ENCODE measurements at places on chromosomes 2 and 18.

DNA sequence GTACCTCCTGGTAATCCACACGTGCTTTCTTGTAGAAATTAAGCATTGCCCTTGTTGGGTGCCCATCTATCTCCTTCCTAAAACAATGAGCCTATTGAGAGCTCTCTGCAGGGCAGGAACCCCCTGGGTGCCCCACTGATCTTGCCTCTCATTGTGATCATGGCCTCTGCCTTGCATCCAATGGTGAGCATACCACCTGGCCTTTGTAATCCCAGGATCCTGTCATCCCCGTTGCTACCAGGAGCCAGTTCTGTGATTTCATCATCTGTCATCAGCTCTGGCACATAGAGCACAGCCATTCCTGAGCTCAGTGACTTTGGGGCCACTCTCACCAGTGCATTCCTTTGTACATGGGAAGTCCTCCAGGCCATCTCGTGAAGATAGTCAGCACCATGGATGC lies 381.0 kb upstream of the ID2 start:
- DNase-seq: no peak

- DNase-seq: no peak
Observed at GRCh38 chr18:4986066-4986465, 211.0 kb downstream of the AKAIN1 start.

- DNase-seq: no peak
Observed at GRCh38 chr2:222797871-222798270, 63.0 kb upstream of the ACSL3 start.

DNA sequence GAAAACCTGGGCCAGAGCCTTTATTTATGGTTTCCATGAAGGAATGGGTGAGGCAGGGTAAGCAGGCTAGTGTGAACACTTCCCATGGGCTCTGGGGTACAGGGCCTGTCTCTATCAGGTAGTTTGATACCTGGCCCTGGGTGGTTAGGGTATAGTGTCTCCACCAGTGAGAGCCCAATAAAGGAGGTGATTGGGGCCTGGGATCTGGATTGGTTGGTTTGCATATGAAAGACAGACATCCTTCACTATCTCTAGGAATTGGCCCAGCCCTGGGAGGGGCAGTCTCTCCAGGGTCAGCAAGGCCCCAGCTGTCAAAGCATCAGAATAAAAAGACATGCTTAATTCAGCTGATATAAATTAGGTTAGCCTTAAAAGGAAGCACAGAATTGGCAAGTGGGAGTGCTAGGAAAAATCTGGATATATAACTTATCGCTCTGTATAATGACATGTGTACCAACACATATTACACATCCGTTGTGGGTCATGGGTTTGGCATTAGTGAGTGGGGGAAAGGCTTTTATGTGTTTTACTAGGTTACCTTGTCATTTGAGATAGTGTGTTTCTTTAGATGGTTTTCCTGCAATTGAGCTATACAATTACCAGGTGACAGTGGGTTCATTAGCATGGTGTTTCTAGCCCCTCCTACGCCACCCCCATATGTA lies 18.5 kb upstream of the TMEM178A start:
- no peak for DNase-seq

GRCh38 chr2:64223055-64223454 lies 78.8 kb upstream of the PELI1 start:
- DNase-seq: no peak

DNA sequence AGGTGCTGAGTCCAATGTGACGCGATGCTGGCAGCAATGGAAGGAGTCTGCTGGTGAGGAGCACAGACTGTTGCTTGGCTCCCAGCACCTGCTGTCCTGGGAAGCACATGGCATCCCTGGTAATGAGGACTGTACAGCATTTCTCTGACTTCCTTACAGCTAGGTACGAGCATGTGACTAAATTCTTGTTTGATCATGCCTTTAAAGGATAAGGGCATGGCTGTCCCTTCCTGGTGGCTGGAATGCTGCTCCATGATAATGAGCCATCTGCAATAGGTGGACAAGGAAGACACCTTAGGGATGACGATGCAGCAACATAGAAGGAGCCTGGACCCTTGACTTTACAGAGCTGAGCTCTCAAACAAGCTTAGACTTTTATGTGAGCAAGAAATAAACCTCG lies 278.0 kb upstream of the SPRED2 start:
- no peak for DNase-seq

DNA sequence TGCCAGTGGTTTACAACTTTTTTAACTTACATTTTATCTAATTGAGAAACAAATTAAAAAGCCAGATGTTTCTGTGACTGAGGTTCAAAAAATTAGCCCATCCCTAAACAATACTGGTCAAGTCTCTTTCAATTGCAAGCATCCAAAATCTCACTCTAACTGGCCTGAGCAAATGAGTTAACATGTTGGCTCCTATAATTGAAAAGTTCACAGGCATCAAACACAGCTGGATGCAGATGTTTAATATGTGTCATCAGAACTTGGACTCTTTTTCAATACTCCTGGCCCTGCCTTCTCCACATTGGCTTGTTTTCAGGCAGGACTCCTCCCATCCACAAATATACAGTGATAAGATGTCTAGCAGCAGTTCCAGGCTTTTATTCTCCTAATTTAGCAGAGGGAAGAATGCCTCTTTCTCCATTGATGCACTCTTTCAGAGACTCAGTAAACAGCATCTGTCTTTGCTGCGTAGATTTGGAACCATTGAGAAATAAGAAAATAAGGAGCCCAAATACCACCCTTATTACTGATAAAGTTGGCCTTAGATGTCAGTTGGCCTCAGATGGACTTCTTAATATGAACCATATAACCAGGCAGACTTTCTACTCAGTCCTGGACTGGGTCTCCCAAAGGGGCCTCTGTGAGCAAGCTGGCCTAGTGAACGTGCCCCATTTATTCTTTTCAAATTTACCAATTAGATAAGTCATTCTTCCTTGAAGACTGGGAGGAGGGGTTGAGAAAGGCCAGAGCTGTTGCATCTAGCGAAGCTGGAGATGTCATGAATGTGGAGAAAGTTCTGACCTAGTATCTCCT lies 30.4 kb upstream of the FN1 start:
- no peak for DNase-seq

GRCh38 chr2:145757503-145758246 lies 1237.8 kb upstream of the ZEB2 start:
- DNase-seq: no peak

DNA sequence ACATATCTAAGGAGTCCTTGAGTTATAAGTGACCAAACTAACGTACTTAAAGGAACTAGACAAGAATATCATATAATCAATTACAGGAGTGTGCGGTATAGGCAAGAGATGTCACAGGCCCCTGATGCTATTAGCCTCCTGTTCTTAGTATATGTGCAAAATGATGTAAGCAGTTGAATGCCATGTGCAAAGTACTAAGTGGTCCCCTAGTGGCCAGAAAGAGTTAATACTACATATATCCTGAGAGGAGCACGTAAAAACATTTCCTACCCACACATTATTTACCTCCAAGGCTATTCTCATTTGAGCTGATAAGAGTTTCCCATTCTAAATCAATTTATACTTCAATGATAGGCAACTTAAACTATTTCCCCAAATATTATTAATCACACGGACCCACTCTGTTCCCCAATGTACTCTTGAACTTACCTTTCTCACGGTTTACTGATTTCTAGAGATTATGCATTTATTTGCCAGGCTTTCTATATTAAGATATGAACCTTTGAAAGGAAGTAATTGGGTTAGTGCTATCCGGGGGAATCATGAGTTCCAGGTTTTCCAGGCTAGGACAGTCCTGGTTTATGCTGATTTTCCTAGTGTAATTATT lies 158.0 kb upstream of the KLHL14 start:
- peak; percentile 17 for DNase-seq

DNA sequence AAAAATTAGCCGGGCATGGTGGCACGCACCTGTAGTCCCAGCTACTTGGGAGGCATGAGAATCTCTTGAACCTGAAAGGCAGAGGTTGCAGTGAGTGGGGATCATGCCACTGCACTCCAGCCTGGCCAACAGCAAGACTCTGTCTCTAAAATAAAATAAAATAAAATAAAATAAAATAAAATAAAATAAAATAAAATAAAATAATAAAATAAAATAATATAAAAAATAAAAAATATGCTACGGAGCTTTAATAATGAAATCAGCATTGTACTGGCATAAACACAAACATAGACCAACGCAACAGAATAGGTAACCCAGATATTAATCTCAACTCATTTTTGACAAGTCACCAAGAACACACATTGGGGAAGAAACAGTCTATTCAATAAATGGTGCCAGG lies 973.4 kb upstream of the SOX11 start:
- DNase-seq: no peak

- peak; percentile 23 for DNase-seq
Observed at GRCh38 chr18:11046140-11046539, 103.2 kb downstream of the PIEZO2 start.

DNA sequence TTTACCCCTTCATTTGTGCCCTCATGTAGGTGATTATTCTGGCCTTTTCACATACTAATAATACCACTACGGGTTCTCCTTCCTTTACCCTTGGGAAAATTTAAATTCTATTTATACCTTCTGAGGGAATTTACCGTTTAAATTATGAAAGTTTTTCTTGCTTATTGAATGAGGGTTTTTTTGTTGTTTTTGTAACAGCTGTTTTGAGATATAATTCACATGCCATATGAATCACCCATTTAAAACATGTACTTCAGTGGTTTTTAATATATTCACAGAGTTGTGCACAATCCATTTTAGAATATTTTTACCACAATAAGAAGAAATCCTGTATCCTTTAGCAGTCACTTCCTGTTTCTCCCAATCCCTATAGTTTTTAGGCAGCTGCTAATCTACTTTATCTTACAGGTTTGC lies 54.7 kb downstream of the EML4 start:
- DNase-seq: no peak

- no peak for DNase-seq
Observed at GRCh38 chr2:121173112-121173511, 111.9 kb downstream of the TFCP2L1 start.

DNA sequence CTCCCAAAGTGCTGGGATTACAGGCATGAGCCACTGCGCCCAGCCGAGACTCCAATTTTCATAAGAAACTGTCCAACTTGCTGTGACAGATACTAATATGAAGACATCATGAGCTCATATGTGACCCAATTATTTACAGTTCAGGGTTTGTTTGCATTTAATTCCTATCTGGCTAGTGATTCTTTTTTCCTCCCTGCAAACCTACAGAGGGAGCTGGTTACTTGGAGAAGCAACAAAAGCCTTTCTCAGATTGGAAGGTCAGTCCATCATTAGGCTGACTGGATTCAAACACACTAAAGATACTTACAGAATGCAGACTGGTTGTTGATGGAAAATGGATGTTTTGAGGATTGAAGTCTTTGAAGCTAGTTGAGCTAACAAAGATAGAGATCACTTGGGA lies 176.4 kb downstream of the ANKRD44 start:
- no peak for DNase-seq

DNA sequence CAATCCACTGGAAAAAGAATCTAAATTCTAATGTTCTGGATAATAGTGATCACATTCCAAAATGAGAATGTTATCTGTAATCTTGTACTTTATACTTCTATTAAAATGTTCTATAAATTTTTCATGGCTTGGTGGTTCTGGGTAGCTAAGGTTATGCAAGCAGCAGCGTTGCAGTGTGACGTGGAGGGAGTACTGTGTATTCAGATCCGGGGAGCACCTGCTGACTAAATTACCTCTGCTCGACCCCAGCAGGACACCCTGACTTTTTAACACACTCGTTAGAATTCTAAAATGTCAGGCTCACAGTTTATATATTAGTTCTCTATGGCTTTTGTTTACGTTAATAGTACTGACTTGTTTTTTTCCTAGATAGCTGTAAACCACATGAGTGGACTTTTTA lies 13.0 kb downstream of the ATIC start:
- DNase-seq: no peak

DNA sequence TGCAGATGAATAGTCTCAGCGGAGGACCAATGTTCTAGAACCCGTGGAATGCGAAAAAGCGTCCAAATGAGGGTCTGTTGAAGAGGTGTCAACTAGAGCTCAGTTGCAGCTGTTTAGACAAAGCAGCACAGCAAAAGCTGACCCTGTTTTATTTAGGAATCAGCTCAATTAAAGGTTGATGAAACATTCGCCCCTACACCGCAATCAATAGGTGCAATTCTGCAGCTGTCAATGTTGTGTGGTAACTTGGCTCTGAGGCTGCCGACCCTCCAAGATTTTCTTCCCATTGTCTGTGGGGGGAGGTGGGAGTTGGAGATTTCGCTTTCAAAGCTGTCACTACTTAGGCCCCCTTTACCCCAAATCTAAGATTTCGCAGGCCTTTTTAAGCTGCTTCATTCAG lies 330.0 kb downstream of the ETAA1 start:
- no peak for DNase-seq

DNA sequence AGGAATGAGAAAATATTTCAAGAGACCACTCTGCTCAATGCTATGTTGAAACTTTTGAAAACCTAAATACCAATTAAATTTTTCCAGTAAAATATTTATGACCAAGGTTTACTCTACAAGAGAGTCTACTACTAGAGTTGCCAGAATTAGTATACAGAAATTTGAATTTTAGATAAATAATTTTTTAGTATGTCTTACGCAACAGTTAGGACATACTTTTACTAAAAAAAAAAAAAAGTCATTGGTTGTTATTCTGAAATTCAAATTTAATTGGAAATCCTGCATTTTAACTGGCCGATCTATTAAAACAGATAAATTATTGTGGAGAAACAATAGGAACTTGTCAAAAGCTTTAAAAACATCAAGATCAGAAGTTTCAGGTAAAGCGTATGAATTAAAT lies 49.1 kb upstream of the TMEM200C start:
- no peak for DNase-seq

DNA sequence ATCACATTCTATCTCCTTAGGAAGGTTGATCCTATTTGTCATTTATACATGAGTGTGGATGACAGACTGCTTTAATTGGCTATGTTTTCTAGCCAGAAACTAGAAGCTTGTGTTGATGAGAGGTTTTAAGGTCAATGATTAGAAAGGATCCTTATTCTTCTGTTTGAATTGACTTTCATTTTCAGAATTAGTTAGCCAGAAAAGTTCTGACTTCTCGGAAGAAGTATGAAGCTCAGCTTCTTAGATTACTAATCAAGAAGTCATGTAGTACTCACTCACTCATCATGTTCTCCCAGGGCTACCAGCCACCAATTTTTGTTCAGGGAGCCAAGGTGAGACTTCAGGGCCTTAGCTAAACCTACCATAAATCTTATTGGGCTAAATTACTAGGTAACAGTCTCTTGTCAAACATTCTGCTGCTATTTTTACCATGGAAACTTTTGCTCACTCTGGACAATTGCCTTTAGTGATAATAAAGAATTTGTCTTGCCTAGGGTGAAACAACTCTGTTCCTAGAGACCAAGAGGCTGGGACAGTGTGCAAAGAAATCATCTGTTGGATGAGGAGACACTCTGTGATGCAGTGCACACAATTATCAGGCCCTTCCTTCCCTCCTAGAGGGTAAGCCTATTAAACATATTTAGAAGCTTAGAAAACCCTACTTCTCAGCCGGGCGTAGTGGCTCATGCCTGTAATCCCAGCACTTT lies 111.6 kb upstream of the DNMT3A start:
- no peak for DNase-seq

DNA sequence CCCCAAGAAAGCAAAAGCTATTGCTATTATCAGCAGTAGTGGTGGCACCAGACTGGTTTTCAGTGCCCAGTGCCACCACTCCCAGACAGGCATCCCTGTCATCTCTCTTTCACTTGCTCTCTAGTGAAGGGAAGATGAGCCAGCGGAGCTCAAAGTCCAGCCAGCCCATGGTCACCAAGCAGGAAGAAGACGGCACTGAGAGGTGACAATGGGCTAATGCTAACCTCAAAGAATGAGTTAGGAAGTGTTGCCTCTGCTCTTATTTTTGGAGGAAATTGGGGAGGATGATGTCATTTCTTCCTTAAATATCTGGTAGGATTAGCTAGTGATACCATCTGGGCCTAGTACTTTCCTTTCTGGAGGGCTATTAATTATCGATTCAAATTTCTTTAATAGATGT lies 1.7 kb downstream of the SP140 start:
- DNase-seq: no peak

Measured in NCI-H2171 (cell line).